ENCODE measurements at places on chromosomes 11 and 22. TPM values are rescaled to one million over a fixed set of nuclear protein-coding genes. Genes with fewer than 3 reads are reported as not detected.

GRCh38 chr22:50058906-50059880 is 1.1 kb upstream of the TTLL8 start:
- no peaks in the 10 kb centered on the region for H3K36me3 ChIP-seq
- no peaks in the 10 kb centered on the region for H3K4me1 ChIP-seq
- no peak overlapping the region for H3K27ac ChIP-seq
- no peak for DNase-seq

DNA sequence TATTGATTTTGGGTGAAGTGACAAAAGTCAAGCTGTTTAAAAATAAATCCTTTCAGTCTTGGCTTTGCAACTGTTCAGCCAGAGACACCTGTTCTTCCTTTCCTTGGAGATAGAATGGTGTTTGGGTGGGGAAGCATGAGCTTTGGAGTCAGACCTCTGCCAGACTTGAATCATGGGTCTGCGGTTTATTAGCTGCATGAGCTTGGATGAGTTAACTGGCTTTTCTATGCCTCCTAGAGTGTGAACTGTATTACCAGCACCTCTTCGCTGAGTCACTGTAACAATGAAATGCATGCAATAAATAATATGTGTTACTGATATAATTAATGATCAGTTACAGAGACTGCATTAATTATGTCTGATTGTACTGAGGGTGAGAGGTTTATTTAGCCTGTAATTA is 13.5 kb upstream of the MYEOV start:
- no peak overlapping the region for H3K27ac ChIP-seq
- no peak overlapping the region for H3K4me3 ChIP-seq
- DNase-seq: no peak

DNA sequence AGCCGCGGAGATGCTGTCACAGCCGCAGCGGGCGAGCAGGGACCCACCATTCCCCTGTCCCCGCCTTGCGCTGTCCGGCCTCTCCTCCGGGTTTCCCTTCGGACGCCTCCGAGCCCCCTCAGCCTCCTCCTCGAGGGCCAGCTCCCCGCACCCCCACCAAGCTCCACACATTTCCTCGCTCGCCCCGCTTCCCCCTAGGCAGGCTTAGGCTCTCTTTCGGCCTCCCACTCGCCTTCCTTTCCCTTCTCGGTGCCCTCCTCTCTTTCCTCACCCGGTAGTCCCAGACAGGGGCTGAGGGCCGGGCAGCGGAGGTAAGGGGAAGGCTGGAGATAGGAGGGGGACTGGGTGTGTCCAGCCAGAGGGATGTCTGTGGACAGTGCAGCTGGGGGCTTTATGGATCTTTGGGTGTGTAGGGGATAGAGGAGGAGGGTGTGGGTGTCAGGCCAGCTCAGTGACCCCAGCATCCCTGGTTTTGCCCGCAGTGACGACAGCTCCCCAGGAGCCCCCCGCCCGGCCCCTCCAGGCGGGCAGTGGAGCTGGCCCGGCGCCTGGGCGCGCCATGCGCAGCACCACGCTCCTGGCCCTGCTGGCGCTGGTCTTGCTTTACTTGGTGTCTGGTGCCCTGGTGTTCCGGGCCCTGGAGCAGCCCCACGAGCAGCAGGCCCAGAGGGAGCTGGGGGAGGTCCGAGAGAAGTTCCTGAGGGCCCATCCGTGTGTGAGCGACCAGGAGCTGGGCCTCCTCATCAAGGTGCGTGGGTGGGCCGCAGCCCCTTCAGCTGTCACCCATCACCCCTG is 1.6 kb downstream of the KCNK4 start:
- no peak overlapping the region for H3K27ac ChIP-seq
- peak overlapping the region; percentile 34 for H3K4me3 ChIP-seq
- no peak for DNase-seq
- H3K36me3 ChIP-seq: no peaks in the 10 kb centered on the region

DNA sequence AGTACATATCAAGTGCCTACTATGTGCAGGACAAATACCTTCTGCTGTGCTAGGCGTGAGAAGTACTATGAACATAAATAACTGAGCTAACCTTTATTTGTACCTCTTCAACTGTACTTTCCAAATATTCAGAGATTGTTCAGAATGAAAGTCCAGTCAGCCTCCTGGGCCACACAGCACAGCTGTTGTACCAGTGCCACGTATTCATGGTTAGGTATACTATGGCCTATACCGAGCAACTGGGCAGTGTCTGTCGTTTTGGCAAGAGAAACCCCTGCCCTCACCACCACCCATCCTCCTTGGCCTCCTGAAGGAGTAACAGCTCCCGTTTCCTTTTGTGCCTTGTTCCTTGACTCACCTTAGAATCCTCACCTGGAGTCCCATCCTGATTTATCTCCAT is 53.0 kb downstream of the RASSF10 start:
- no peak overlapping the region for H3K27ac ChIP-seq
- no peaks in the 10 kb centered on the region for H3K36me3 ChIP-seq
- H3K4me3 ChIP-seq: no peak overlapping the region
- DNase-seq: no peak

- H3K4me3 ChIP-seq: no peak overlapping the region
- H3K4me1 ChIP-seq: no peaks in the 10 kb centered on the region
- DNase-seq: no peak
- no peaks in the 10 kb centered on the region for H3K27me3 ChIP-seq
Measured at GRCh38 chr22:41070665-41071331, 21.6 kb upstream of the EP300 start.

DNA sequence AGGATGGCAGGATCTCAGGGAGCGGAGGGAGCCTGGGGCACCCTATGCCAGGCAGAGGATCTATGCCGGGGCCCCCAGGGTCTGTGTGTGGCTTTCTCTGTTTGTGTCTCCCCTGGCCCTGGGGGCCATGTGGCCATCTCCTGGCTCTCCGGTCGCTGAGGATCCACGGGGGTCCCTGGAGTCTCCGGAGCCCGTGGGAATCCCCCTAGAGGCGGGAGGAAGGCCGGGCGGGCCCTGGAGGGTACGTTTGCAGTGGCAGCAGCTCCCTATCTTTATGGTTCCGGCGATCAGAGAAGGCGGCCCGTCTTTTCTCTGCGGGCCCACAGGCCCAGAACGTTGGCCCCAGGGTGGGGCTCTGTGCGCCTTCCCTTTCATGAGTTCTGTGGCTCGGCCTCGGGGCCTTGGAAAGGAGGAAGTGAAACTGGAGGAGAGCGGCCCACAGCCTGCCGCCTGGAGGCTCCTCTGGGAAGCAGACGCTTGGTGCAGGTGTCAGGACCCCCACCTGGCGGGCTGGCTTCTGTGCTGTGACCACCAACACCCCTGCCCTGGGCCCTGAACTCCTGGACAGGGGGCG is 82.1 kb downstream of the KCNQ1 start:
- H3K4me1 ChIP-seq: no peaks in the 10 kb centered on the region
- DNase-seq: peak; percentile 32
- H3K36me3 ChIP-seq: no peaks in the 10 kb centered on the region
- no peaks in the 10 kb centered on the region for H3K27me3 ChIP-seq

Gene EP300
- 59.2 TPM for polyA plus RNA-seq

All from testis (tissue), 5 donors.